ENCODE measurements at places on chromosomes 4 and X. TPM values are rescaled to one million over a fixed set of nuclear protein-coding genes. Genes with fewer than 3 reads are reported as not detected.

DNA sequence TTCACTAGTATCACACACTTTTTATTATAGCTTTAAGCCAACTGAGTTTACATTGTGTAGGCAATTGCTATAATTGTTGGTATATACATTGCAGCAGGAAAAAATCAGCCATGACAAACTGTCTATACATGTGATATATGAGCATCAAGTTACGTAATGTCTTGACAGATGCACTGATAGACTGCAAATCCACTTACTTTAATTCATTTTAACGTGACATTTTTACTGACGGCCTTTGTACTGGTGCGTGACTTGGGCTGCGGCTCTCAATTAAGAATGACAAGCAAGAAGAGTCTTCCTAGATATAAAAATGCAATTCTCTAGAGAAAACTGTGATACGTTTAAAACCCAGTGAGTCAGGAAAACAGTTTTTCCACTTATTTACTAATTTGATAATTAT is 143.8 kb downstream of the ACTRT1 start:
- no peaks in the 10 kb centered on the region for H3K27me3 ChIP-seq
- no peaks in the 10 kb centered on the region for H3K4me1 ChIP-seq
- H3K4me3 ChIP-seq = no peak overlapping the region
- DNase-seq = no peak
- no peaks in the 10 kb centered on the region for H3K36me3 ChIP-seq

- no peaks in the 10 kb centered on the region for H3K4me1 ChIP-seq
- no peaks in the 10 kb centered on the region for H3K36me3 ChIP-seq
- no peak for DNase-seq
- H3K27ac ChIP-seq = no peak overlapping the region
- H3K27me3 ChIP-seq = peaks cover 2% of the 10 kb centered on the region
Observed at GRCh38 chrX:123172869-123173268, 11.2 kb upstream of the GRIA3 start.

TEX13B gene
- not detected for total RNA-seq

- H3K27me3 ChIP-seq = no peaks in the 10 kb centered on the region
- H3K4me1 ChIP-seq = no peaks in the 10 kb centered on the region
- no peak overlapping the region for H3K27ac ChIP-seq
- no peak for DNase-seq
- no peaks in the 10 kb centered on the region for H3K36me3 ChIP-seq
Observed at GRCh38 chr4:8796096-8796495, 75.5 kb downstream of the HMX1 start.

DNA sequence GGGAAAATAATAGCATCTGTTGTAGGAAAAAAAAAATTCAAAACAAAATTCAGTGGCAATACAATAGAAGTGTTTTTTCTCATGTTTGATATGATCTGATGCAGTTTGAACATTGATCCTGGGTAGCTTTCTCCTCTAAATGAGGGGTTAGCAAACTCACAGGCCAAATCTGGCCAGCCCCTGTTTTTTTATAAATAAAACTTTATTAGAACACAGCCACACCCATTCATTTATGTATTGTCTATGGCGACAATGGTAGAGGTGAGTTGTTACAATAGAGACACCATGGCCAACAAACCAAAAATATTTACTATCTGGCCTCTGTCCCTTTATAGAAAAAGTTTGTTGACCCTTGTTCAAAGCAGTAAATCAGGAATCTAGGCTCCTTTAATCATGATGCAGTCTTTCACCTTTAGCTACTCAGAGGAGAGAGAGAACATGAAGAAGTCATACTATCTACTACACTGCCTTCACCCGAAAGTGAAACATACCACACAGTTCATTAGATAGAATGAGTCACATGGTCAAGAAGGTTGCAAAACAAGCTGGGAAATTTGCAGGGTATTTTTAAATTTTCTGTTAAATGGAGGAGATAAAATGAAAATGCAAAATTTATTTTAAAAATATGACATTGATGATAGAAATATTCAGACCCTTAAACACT is 186.6 kb upstream of the MAOA start:
- no peak overlapping the region for H3K4me3 ChIP-seq
- no peaks in the 10 kb centered on the region for H3K36me3 ChIP-seq
- H3K27ac ChIP-seq = no peak overlapping the region
- no peaks in the 10 kb centered on the region for H3K27me3 ChIP-seq
- H3K4me1 ChIP-seq = peaks cover 8% of the 10 kb centered on the region
- no peak for DNase-seq

DNA sequence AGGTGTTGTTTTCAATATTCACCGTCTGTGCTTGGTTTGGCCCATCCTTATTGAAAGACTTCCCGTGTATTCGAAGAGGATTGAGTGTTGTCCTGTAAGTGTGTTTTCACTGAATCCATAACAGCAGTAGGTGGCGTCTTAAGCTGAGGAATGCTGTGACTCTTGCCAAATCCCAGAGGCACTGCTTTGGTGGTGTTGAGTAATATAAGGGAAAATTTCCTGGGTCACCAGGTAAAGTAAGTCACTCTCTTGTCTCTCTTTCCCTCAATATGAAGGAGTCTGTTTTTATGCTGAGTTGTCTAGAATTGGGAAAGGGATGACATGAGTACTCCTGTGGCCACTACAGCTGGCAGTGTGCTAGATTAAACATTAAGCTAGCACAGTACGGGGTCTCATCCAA is 146.7 kb upstream of the ZXDB start:
- H3K4me3 ChIP-seq = no peak overlapping the region
- no peaks in the 10 kb centered on the region for H3K27me3 ChIP-seq
- H3K27ac ChIP-seq = no peak overlapping the region
- DNase-seq = no peak
- H3K4me1 ChIP-seq = no peaks in the 10 kb centered on the region

CWH43 gene
- total RNA-seq = not detected

GRCh38 chr4:105951198-105951597 is 55.9 kb downstream of the NPNT start:
- peaks cover 6% of the 10 kb centered on the region for H3K27me3 ChIP-seq
- no peaks in the 10 kb centered on the region for H3K4me1 ChIP-seq
- H3K27ac ChIP-seq = no peak overlapping the region
- H3K36me3 ChIP-seq = no peaks in the 10 kb centered on the region
- no peak overlapping the region for H3K4me3 ChIP-seq

- no peak for DNase-seq
- no peak overlapping the region for H3K27ac ChIP-seq
- H3K36me3 ChIP-seq = no peaks in the 10 kb centered on the region
- H3K4me1 ChIP-seq = no peaks in the 10 kb centered on the region
- H3K4me3 ChIP-seq = no peak overlapping the region
- H3K27me3 ChIP-seq = no peaks in the 10 kb centered on the region
Observed at GRCh38 chr4:133581996-133582619, 433.0 kb downstream of the PCDH10 start.

DNA sequence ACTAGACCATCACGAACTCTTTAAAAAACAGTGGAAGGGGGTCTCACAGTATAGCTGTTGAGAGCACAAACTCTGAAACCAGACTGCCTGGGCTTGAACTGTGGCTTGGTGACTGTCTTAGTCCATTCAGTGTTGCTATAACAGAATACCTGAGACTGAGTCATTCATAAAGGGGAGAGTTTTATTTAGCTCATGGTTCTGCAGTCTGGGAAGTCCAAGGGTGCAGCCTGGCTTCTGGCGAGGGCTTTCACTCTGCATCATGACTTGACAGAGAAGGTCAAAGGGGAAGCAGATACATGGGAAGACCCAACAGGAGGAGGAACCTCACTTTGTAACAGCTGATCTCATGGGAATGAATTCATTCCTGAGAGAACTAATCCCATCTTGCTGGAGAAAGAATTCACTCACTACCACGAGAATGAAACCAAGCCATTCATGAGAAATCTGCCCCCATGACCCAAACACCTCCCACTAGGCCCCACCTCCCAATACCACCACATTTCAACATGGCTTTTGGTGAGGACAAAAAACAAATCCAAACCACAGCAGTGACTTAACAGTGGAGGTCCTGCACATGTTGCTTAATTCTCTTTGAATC is 116.7 kb upstream of the STOX2 start:
- no peak overlapping the region for H3K27ac ChIP-seq
- DNase-seq = no peak
- H3K4me3 ChIP-seq = no peak overlapping the region
- no peaks in the 10 kb centered on the region for H3K4me1 ChIP-seq

CT45A5 gene
- total RNA-seq = not detected

DNA sequence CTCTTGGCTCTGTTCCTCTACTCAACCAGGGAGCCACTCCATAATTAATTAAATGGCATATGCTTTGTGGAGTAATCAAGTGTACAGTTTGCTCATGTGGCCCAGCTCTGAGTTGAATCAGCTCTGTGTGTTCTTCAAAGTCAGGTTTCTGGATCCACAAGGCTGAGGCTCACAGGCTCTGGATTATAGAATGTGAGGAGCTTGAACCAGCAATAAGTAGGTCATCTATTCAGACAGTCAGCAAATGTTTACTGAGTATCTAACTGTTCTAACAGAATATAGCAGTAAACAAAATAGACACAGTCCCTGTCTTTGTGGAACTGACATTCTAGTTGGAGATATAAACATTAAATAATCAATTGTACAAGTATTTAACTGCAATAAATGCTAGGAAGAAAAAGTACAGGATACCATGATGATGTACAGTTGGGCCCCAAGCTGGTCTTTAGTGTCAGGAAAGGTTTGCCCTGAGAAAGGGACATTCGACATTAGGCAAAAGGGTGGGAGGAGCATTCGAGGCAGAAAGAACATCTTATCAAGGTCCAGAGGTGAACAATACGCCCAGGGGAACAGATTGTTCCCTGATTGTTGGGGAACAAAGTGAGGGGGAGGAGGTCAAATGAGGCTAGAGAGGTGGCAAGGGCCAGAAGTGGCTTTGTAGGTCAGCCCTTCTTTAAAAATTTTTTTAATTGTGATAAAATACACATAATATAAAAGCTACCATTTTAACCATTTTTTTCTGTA is 20.5 kb upstream of the TSR2 start:
- peaks cover 9% of the 10 kb centered on the region for H3K27me3 ChIP-seq
- DNase-seq = no peak
- no peaks in the 10 kb centered on the region for H3K36me3 ChIP-seq
- H3K4me1 ChIP-seq = peaks cover 3% of the 10 kb centered on the region

DNA sequence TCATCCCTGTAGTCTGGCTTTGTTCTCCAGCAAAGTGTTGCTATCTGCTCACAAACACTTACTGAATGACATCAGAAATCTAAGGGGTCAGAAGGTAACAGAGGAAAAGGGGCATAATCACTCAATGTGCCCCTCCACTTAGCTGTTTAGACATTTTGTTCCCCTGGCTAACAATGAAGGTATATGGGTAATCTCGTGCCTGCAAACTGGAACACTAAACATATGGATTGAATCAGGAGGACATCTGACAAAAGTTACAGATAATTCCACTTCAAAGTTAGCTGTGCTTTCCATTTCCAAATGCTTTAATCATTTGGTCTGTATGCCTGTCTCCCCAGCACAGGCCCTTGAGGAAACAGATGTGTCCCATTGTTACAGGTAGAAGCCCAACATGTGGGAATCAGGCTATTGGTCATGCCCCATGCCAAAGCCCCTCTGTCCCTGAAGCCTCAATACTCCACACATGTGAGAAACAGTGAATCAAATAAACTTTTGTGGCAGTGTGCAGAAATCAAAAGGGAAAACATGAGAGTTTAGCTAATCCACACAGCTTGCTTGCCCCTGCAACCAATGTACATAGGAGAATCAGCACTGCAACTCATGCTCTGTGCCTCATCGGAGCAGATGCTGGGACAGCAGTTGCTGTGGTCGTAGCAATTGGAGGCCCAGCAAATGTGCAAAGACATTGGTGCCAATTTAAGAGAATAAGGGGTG is 111.7 kb downstream of the RNF150 start:
- no peaks in the 10 kb centered on the region for H3K4me1 ChIP-seq
- DNase-seq = no peak
- H3K4me3 ChIP-seq = no peak overlapping the region
- H3K36me3 ChIP-seq = no peaks in the 10 kb centered on the region
- H3K27ac ChIP-seq = no peak overlapping the region

DCAF4L1 gene
- total RNA-seq = 0.25 TPM

GLRB gene
- not detected for total RNA-seq

DNA sequence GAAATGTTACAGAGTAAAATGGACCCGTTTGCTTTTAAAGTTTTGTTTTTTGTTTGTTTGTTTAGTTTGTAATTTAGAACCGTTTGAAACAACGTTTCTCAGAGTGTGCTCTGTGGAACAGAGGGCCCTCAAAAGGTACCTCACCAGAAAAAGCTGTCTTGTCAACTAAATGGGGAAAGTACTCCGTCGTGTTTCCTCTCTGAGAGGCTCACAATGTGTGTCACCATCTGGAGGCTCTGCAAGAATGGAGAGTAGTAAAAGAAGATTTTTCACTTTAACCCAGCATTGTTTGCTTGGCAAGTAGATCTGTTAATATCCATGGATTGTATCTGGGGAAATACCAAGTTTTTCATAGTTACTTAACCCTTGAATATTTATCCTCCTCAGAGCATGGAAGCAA is 1.5 kb upstream of the ENPEP start:
- no peak for DNase-seq
- no peak overlapping the region for H3K27ac ChIP-seq
- H3K4me1 ChIP-seq = no peaks in the 10 kb centered on the region
- H3K36me3 ChIP-seq = no peaks in the 10 kb centered on the region

LIMCH1 gene
- not detected for total RNA-seq

GRCh38 chr4:5955201-5955821 is 62.4 kb upstream of the CRMP1 start:
- no peaks in the 10 kb centered on the region for H3K36me3 ChIP-seq
- no peak overlapping the region for H3K27ac ChIP-seq
- no peak overlapping the region for H3K4me3 ChIP-seq
- H3K27me3 ChIP-seq = peaks cover 3% of the 10 kb centered on the region
- no peaks in the 10 kb centered on the region for H3K4me1 ChIP-seq
- no peak for DNase-seq

DNA sequence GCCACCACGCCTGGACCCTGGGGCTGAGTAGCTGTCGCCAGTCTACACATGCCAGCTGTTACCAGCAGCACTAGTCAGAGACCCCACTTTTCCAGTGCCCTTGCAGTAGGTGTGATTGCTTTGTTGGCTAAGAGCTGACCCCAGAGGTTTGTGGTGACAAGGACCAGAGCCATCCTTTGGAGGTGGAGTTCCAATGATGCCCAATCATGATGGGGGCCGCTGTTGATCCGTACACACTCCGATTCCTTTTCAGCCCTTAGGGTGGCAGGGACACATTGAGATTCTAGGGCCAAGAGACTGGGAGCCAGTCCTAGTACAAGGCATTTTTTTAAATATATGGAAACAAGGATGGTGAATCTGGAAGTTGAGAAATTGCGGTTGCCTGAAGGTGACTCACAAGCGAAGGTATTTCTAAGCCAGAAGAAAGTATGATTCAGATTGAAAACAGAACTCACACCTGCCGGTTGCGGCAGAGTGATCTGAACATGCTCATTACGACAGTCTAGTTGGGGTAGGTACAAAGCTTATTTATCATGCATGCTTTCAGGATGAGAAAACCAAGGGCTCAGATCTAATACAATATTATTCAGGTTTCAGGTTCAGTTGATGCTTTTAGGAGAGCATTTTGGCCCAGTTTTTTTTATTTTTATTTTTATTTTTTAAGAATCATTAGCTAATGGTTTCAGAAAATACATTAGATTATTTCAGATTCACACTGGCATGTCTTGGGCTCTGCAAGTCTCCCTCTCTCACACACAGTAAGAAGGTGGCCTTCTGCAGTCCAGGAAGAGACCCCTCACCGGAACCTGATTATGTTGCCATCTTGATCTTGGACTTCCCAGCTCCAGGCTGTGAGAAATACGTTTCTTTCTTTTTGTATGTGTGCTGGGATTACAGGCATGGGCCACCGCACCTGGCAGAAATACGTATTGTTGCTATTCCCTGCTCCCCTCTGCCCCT is 43.4 kb downstream of the SHROOM2 start:
- peaks cover 7% of the 10 kb centered on the region for H3K4me1 ChIP-seq
- no peak overlapping the region for H3K27ac ChIP-seq
- H3K27me3 ChIP-seq = peaks cover 33% of the 10 kb centered on the region

GRCh38 chrX:87064502-87064901 is 453.1 kb upstream of the KLHL4 start:
- no peak overlapping the region for H3K4me3 ChIP-seq
- H3K27ac ChIP-seq = no peak overlapping the region
- H3K4me1 ChIP-seq = no peaks in the 10 kb centered on the region
- H3K27me3 ChIP-seq = no peaks in the 10 kb centered on the region

ANXA5 gene
- 105 TPM for total RNA-seq

GPR50 gene
- not detected for total RNA-seq

WDR19 gene
- total RNA-seq = 16.2 TPM
